ENCODE measurements at places on chromosomes 3 and 15.
A peak's percentile ranks its signal among the peaks of the same experiment; 100 is the strongest.

DNA sequence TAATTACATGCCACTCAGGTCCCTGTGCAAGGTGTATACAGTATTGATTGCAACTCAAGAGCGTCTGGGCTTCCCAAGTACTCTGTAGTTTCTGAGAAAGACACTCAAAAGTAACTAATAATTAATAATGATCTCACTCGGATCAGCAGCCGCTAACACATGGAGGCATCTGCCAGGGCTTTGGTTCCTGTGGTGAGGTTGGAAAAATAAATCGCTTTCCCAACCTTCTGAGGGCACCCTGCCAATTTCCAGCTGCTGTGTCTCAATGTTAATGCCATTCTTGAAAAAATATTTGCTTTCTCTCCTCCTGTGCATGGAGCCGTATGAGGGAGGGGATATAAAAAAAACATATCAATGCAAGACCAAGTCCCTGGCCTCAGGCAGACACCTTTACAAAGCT, 116.5 kb upstream of the SLC2A2 start:
- H3K27ac ChIP-seq, result no peak overlapping the region
- H3K4me3 ChIP-seq, result no peak overlapping the region
- H3K36me3 ChIP-seq, result peaks cover 5% of the 10 kb centered on the region
- no peak for DNase-seq
- no peaks in the 10 kb centered on the region for H3K4me1 ChIP-seq

DNA sequence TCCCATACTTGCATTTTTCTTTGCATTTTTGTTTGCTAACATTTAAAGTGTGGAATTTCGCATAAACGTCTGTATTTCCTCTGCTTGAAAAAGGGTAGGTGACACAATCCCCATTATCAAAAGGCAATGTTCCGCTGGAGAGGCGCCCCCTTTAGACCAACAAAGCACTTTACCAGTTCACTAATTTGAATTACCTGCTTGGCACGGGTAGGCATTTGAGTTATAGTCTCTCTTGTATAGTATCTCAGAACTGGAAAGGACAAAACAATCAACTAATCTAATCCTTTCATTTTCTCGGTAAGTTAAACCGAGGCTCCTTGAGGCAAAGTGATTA, 775 bp upstream of the CCDC39 start:
- peak; percentile 46 for DNase-seq
- H3K27ac ChIP-seq, result no peak overlapping the region
- H3K4me3 ChIP-seq, result peak overlapping the region; percentile 78
- H3K27me3 ChIP-seq, result peaks cover 64% of the 10 kb centered on the region
- peaks cover 18% of the 10 kb centered on the region for H3K4me1 ChIP-seq

- H3K36me3 ChIP-seq, result no peaks in the 10 kb centered on the region
- H3K27ac ChIP-seq, result no peak overlapping the region
- peaks cover 27% of the 10 kb centered on the region for H3K27me3 ChIP-seq
- DNase-seq, result no peak
These were observed 18.4 kb downstream of the IGDCC4 start for GRCh38 chr15:65404186-65404872.

GRCh38 chr15:100208921-100209603, 132.7 kb downstream of the ADAMTS17 start:
- peaks cover under 1% of the 10 kb centered on the region for H3K27me3 ChIP-seq
- no peak overlapping the region for H3K4me3 ChIP-seq
- DNase-seq, result no peak
- H3K36me3 ChIP-seq, result no peaks in the 10 kb centered on the region
- no peaks in the 10 kb centered on the region for H3K4me1 ChIP-seq

DNA sequence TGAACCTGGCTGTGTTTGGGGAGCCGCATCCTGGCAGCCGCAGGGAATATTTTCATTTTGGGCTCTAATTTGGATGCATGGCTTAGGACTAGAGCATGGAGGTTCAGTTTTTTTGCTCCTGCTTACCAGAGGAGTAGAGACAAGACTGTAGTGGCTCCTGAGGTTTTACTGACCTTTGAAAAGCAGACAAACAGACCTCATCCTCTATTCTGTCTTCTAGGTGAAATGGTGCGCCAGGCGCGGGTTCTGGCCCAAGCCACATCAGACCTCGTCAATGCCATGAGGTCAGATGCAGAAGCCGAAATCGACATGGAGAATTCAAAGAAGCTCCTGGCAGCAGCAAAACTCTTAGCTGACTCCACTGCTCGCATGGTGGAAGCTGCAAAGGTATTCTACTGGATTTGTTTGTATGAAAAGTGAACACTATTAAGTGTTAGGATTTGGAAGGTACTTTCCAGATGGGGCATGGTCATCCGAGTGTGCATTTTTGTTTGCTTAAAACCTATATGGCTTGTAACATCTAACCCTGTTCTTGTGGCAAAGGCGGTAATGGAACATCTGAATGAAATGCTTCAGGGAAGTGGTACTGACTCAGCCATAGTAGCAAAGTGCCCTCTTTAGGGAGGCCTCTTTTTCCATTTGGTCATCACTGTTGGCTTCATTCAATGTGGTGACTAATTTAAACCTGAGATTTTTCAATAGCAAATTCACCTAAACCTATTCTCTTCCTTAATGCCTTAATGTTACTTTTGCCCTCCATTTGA, 330.7 kb upstream of the TPM1 start:
- H3K27me3 ChIP-seq, result no peaks in the 10 kb centered on the region
- no peak overlapping the region for H3K4me3 ChIP-seq
- no peaks in the 10 kb centered on the region for H3K4me1 ChIP-seq

DNA sequence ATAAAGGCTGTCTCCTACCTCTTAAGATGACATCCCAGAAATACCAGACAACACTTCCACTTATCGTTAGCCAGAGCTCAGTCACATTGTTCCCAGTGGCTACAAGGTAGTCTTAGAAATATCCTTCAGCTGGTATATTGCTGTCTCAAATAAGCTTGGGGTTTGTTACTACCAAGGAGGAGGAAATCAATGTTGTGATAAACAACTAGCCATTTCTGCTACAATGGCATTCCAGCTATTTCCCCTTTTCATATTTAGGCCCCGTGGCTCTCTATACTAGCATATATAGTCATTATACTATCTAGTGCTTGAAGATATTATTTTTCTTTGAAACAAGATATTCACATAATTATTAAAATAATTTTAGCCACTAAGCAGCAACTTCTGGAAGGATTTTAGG, 56.5 kb downstream of the VPS8 start:
- H3K27me3 ChIP-seq, result no peaks in the 10 kb centered on the region
- no peak overlapping the region for H3K4me3 ChIP-seq
- peaks cover 34% of the 10 kb centered on the region for H3K36me3 ChIP-seq
- peaks cover 19% of the 10 kb centered on the region for H3K4me1 ChIP-seq
- H3K27ac ChIP-seq, result no peak overlapping the region
- no peak for DNase-seq

DNA sequence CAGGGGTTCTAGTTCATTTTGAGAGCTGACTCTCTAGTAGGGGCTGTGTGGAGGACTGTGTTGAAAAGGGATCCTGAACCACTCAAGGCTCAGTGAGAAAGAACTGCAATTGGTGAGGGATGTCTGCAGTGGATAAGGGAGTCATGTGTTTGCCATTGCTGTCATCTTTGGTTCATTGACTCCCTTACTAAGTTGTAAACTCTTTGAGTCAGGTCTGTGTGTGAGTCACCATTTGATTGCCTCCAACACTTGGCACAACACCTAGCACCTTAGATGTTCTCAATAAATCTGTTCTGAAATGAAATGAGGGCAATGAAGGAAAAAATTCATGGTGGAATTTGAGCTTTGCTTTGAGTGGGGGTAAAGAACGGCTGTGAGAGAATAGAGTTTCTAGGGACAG, 51.7 kb downstream of the PLS1 start:
- no peak overlapping the region for H3K4me3 ChIP-seq
- no peaks in the 10 kb centered on the region for H3K36me3 ChIP-seq
- H3K4me1 ChIP-seq, result no peaks in the 10 kb centered on the region
- no peaks in the 10 kb centered on the region for H3K27me3 ChIP-seq

Data from activated CD8-positive, alpha-beta memory T cell treated with anti-CD3 and anti-CD28 coated beads, Interleukin-2, amount 10 ng/mL, durations not matched to agents 7 days and 5 days (primary cell).